LoVo (cell line): ENCODE measurements at places on chromosomes 11 and 22.

GRCh38 chr11:69943066-69943465 is 123.8 kb upstream of the FGF3 start:
- peak; percentile 64 for DNase-seq

GRCh38 chr11:86511086-86511551 is 136.4 kb downstream of the CCDC81 start:
- DNase-seq = peak; percentile 78

- DNase-seq = no peak
These were observed 7.9 kb upstream of the ETS1 start for GRCh38 chr11:128595221-128595620.

DNA sequence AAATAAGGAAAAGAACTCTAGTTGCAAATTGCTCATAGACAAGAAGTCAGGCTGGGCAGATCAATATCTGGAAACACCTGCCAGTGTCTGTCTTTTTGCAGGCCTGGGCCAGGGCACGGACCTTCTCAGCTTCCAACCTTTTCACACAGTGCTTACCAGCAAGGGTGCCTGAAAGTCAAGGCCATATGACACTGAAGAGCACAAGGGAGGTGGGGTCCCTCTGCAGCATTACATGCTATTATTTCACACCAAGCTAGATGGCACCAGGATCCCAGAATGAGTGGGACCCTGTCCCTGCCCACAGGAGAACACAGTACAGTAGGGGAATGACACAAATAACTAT is 5.9 kb upstream of the PEX26 start:
- DNase-seq = no peak

DNA sequence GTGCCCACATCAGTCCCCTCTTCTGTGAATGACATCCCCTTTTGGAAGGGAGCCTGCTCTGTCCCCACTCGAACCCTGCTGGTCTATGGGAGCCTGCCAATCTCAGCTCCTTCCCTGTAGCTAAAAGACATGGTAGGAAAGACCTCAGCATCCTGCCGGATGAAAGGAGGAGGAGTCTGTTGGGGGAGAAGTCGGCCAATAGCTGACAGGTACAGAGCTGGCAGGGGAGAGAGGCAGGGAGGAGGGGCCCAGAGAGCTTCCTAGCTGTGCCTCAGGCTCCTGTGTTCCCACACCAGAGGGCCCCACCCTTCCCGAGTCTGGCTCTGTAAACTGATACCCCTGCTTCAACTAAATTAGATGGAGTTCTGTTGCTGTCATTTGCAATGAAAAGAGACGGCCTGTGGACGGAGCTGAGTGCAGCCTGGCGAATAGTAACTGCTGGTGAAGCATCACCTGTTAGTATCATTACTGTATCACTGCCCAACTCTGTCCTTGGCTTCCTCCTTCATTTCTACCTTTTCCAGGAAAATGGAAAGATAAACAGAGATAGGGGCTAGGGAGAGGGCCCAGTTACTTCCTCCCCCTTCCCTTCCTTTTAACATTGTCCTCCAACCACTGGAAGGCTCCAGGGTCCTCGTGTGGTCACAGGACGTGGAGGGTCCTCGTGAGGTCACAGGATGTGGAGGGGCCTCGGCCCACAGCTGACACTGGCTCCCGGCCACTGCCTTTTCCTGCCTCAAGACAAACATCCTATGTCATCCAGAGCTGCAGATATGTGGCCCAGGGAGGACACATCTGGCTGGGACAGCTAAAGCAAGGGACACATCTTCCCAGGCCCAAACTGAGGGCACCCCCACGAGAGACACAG is 15.1 kb downstream of the FXYD6 start:
- no peak for DNase-seq

DNA sequence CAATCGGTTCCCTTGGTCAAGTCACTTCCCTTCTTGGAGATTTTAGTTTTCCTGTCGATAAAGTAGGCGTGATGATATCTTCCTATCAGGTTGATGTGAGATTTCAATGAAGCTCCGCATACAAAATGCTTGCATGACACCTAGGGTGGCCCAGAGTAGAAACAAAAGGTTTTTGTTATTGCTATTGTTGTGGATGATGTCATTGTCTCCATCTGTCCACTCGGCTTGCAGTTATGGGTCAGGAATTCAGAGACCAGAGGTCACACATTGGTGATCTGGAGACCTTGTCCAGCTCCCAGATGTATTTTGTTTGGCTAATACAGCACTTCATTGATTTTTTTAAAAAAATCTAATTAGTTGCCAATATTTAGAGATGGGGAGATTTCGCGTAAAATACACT is 382.1 kb downstream of the MN1 start:
- DNase-seq = no peak

DNA sequence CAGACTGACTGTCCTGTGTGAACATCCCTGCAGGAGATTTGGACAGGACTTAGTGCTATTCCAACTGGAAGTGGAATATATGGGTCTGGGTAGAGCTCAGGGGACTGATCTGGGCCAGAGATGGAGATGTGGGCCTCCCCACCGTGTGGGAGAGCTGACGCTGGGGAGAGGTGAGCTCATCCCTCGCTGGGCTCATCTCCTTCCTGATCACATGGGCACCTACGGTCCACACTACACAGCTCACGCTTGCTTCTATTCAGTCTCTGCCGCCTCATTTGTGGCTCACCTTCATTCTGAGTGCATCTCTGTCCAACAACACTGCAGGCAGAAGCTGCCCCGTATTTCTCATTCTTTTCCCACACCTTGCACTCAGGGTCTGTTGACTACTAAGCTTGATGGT is 16.6 kb upstream of the RAB1B start:
- DNase-seq = no peak

GRCh38 chr11:116535994-116536393 is 236.8 kb downstream of the BUD13 start:
- no peak for DNase-seq

DNA sequence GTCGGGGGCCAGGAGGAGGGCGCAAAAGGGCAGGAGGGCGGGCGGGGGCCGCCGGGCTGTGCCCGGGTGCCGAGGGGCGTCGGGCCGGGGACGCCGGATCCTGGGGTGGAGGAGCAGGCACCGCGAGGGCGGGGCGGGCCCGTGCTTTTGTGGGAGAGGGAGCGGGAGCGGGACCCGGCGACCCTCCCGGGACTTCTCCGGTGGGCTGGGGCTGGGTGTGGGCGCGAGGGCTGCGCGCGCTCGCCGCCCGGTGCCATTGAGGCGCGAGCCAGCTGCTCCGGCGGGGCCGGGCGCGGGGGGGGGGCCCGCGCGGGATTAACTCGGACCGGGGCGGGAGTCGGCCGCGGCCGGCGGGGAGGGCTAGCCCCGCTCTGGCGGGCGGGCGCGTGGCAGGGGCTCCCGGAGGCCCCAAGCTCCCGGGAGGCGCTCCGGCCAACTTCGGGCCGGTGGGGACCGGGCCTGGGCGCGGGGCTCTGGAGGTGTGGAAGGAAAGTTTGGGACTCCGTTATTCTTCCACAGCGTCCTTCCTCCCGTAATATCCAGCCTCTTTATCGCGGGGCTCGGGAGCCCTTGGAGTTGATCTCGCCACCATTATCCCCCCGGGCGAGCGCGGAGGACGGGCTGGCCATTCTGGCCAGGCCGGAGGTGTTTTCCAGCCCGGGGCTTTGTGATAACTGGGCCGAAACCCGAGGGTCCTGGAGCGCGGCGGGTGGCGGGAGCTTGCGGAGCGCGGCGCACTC is 936 bp downstream of the CECR2 start:
- DNase-seq = no peak

DNA sequence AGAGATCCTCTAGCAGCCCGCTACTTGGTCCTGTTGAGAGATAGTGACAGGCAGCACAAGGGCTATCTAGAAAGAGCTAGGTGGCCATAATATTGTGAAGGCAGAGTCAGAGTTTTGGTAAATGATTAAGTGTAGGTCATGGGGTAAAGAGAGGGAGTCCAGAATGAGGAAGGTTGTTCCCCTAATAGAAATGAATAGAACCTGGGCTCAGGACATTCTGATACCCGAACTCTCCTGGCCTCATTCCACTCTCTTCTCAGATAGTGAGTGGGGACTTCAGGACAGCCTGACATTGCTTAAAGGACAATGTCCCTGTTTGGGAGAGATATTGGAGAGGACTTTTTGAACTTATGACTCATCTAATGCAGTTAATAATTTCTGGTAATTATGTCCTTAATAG is 20.6 kb downstream of the SLC5A1 start:
- DNase-seq = no peak

DNA sequence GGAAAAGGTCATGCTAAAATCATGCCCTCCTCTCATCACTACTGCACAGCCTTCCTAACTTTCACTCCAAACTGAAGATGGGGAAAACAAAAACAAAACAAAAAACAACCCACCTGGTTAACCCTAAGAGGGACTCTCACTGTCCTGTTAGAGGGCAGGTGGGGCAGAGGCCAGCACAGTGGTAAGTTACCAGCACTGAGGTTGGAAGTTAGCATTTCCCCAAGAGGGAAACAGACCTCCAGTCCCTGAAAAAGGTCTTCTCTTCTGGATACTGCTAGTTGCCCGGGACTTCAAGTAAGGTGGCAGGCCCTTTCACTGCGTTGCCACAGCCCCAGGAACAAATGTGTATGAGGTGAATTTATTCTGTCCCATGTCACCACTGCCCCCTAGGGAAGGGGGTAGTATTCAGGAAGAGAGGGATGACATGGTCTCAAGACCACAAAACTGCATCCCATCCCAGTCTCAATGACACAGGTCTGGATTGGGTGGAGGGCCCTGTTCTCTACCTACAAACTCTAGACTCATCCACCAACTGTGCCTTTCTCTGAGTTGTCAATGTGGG is 792 bp upstream of the ADAMTS8 start:
- DNase-seq = no peak

GRCh38 chr11:94767701-94768601 is at the start of gene AMOTL1:
AMOTL1 (plus strand) TSS chr11:94768356; CDS start chr11:94768512, 156 bp downstream.
- no peak for DNase-seq

GRCh38 chr22:49948958-49949913 is 11.3 kb upstream of the PIM3 start:
- peak; percentile 54 for DNase-seq

- DNase-seq = no peak
These were observed 3.1 kb downstream of the RAC2 start for GRCh38 chr22:37240941-37241320.

DNA sequence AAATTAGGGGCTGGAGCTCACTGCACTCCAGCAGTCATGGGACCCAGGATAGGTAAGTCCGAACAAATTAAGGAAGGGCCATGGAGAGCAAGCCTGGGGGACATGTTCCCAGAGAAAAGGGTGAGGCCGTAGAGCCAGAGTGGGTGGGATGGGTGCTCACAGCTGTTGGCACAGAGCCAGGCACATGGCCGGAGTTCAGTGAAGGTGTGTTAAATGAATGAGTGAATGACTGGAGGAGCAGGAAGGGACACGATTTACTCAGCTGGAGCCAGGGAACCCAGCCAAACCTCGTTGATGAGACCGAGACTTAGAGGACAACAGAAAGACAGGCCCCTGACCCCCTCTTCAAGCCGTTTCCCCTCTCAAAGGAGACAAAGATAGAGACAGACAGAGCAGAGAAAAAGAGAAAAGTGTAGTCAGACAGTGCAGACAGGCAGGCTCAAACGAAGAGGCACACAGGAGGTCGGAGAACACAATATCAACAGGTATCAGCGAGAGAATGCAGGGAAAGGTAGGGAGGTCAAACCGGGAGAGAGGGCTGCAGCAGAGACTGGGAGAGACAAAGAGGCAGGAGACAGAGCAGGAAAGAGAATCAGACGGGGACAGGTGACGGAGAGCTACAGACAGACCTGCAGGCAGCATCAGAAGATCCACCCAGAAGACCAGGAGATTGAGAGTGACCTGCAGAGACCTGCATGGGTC is 590 bp downstream of the SLCO2B1 start:
- peak; percentile 48 for DNase-seq

GRCh38 chr11:47314992-47315391 is 37.5 kb downstream of the MYBPC3 start:
- no peak for DNase-seq
